ENCODE measurements at places on chromosomes 4 and X.
A peak's percentile ranks its signal among the peaks of the same experiment; 100 is the strongest.

- DNase-seq: no peak
Observed at GRCh38 chr4:118850488-118851173, 14.7 kb upstream of the SEC24D start.

- DNase-seq: peak; percentile 48
Observed at GRCh38 chr4:123587983-123588494, 191.4 kb downstream of the SPRY1 start.

DNA sequence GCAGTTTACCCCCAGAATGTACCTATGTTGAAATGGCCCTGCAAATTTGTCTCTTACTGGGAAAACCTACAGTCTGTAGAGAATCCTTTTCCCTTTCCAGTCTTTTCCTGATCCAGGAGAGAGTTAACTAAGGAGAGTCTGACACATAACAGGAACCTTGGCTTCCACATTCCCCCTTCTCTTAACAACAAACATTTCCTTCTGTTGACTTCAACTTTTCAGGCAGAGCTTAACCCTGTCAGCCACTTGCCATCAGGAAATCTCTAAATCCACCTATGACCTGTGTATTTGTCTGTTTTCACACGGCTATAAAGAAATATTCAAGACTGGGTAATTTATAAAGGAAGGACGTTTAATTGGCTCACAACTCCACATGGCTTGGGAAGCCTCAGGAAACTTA, 45.6 kb upstream of the GPR78 start:
- DNase-seq: no peak

GRCh38 chrX:83516597-83516996, 8.5 kb downstream of the POU3F4 start:
- no peak for DNase-seq

- DNase-seq: no peak
Observed at GRCh38 chr4:1368421-1369090, 21.5 kb downstream of the UVSSA start.

GRCh38 chr4:89258506-89258905, 49.1 kb downstream of the GPRIN3 start:
- DNase-seq: no peak

GRCh38 chr4:138775890-138776289, 239.7 kb upstream of the NOCT start:
- DNase-seq: no peak

DNA sequence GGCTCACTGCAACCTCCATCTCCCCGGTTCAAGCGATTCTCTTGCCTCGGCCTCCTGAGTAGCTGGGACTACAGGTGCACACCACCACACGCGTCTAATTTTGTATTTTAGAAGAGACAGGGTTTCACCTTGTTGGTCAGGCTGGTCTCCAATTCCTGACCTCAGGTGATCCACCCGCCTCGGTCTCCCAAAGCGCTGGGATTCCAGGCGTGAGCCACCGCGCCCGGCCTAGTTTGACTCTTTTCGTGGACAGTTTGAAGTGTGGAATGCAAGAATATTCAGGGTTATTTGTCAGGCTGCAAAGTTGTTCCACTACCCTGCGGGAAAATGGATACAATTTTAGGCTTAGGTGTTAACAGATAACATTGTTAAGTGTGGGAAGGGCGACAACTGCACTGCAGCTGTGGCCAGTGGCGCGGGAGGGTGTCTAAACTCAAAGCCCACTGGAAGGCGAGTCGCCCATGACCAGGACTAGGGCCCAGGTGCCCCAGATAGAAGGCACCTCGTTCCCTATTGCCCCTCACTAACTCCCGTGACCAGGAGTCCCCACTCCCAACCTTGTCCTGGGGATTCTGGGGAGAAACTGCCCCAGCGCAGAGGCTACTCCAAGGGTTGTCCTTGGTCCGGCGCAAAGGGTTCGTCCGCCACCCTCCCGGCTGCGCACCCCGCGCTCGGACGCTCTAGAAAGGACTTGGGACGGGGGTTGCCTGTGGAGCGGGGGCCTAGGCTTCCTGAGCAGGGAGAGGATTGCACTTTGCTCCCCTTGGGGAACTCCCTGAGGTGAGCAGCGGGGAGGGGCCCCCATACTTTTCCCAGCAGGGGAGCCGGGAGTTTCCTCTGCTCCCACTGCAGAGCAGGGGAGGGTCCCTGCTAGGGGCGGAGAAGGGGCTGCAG, 1.1 kb upstream of the CD99 start:
- no peak for DNase-seq

GRCh38 chr4:1382776-1383727, 23.2 kb downstream of the NKX1-1 start:
- DNase-seq: no peak

DNA sequence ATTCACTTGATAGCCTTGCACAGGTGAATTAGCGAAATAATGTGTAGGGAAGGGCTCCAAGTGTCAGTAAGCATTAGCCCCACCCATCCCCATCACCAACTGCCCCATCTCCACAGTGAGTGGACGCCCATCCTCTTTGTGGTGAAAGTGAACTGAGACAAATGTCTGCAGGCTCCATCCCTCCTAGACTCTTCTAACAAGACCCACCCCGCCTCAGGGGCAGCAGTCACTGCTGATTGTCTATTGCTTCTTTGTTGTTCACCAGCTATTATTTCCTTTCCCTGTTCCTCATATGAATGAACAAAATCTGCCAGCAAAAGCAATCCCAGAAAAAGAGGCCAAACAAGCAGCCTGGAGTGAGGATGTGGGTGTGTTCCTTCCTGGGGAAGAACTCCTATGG, 96.4 kb downstream of the LDB2 start:
- no peak for DNase-seq

DNA sequence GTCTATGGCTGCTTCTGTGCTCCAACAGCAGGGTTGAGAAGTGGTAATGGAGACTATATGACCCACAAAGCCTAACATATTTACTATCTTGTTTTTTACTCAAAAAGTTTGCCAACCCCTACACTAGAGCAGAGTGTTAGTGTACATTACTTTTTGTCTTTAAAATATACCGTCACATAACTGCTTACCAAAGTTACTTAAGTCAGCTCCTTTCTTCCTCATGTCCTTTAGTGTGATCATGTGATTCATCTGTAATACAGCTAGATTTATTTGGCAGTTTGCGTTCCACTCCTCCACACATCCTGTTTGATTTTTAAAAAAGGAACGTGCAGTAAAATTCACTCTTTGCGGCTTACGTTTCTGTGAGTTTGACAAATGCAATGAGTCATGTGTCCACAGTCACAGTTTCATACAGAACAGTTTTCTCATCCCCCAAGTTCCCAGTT, 162.4 kb upstream of the GPRIN3 start:
- peak; percentile 79 for DNase-seq

DNA sequence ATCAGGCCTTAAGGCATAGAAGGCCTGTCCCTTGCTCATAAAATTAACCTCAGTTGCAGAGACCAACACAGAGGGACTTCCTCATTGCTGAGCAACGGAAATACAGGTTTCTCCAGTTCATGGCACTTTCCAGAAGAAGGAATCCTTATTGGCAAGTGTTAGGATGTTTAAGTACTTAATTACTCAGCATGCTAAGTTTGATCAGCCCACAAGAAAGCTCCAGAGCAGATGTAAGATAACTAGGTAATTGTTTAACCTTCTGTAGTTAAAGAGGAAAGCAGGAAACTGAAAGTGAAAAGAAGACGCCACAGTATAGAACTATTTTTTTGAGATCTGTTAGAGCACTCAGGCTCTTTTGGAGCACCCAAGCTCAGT, 33.5 kb downstream of the SMS start:
- no peak for DNase-seq

DNA sequence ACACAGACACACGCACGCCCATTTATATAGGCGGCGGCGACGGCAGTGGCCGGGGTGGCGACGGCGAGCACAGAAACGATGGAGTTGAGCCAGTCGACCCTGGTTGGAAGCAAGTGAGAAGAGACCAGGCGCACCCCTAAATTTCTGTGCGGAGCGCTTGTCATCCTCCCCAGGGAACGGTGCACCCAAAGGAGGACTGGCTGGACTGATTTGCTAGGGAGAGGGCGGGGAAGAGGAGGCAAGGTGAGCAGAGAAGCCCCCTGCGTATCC, 302 bp downstream of the NHS start:
- DNase-seq: no peak

- DNase-seq: no peak
Observed at GRCh38 chr4:58064653-58065052, 954.5 kb upstream of the IGFBP7 start.

DNA sequence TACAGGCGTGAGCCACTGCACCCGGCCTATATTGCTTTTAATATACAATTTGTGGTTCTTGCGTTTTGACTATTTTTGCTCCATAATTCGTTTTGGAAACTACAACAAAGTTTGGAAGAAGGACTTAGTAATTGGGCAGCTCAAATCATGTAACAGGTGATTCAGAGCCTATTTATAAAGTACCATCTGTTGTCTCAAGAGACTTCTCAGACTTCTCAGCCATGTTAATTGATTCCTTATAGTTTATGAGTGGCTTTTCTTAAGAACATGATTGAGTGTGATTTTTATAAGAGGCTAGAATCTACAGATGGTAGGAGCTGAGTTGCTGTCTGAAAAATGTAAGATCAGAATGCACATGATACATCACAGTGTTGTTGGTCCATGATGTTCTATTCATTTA, 240.2 kb downstream of the ADGRL3 start:
- DNase-seq: no peak

DNA sequence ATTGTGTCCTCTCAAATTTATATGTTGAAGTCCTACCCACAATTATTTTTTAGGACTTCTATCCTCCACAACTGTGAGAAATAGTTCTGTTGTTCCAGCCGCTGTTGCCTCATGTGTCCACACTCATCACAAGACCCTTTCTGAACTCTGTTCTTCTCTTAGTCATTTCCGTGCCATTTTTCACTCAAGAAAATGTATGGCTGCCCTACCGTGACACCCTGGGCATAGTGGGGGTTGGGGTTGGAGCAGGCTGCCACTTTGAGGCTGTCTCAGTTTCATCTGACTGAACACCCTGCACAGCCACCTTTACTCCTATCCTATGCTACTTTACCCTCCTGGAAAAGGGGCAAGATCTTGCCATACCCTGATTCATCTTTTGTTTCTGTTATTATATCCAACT, 319.1 kb downstream of the TENM3 start:
- DNase-seq: no peak

GRCh38 chr4:3729188-3729881, 36.9 kb upstream of the ADRA2C start:
- peak; percentile 28 for DNase-seq

DNA sequence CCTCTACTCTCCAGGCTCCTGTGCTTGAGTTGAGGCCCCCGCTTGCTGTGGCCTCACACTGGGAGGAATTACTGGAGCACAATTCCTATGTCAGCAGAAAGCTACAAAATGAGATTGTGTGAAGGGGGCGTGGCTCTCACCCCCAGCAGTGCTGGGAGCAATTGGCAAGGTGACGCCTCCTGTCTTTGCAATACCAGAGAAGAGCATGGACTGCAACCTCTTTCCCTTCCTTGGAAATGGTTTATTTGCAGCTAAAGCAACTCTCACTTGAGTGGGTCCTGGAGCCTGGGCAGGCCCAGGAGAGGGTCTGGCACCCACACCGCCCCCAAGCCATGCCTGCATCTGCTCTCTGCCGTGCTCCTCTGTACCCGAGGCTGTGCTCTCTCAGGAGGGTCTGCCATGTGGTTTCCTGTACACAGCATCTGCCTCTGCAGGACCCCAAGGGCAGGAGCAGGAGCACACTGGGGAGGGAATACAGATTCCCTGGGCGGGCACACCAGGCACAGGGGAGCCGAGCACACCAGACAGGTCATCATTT, 32.9 kb upstream of the HGFAC start:
- no peak for DNase-seq

DNA sequence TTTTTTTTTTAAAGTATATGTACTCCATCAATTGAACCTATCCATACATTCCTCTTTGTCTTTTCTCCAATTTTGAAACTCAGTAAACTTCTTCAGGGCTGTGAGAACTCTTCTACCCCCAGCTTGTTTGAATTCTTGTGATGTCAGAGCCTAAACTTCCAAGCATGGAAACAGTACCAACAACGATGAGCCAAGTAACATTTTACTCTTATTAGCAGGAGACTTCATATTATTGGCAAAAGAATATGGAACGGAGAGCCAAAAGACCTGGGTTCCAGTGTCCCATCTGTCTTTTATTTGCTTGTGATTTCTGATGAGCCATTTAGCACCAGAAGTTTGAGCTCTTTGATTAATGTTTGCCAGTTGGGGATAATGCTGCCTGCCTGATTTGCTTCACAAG, 5.3 kb downstream of the DIAPH2 start:
- DNase-seq: no peak

DNA sequence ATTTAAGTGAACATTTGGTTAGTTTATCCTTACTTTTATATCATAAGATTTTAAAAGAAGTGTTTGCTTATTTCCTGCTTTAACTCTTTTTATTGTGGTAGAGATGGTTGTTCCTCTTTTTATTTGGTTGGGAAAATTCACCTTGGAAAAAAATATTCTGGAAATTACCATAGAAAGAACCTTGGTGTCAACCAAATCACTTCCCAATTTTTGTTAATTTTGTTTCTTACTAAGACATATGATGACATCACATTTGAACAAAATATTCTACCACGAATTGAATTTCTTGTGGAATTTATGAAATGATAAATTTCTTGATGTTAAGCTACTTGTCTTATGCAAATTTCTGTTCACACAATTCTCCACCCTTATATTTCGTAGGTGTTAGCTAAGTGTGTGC, 33.7 kb downstream of the LAMTOR3 start:
- no peak for DNase-seq

DNA sequence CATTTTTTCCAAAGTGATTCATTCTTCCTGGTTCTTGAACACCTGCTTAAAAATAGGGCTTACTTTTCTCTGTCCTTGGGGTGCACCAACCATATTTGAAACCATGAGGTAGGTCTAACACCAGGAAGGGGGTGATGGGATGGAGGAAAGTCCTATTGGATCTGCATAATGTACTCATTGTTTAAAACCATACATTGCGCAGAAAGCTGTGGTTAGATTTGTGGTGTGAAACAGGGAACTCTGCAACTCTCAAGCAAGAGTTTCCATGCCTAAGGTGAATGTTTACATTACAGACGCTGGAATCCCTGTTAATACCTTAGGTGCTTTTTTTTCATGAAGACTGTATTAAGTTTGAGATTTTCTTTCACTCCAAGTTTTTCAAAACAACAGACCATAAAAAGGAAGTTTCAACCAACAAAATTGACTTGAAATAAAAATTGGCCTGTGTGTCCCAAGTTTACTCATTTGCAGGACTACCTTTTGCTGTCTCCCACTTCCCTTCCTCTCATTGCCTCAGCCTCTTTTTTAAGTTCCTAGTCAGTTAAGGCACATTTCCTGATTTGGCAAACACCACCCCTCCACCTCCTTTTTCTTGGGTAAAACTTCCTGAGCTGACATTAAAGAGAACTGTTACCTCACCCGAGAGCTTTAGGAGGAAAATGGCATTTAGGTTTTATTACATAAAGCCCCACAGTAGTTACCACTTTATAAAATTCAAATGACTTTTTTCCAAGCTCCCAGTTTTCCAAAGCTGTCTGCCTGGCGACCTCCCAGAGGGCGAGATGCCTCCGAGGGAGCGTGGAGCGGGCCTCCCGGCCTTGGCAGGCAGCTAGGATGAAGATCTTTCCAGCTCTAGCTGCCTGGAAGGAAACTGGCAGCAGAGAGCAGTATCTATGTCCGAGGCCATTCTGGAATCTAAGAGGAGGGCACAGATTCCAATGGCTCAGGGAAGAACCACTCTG, 47.9 kb upstream of the RBPJ start:
- DNase-seq: no peak

GRCh38 chrX:22171287-22172060, 101.2 kb upstream of the CBLL2 start:
- DNase-seq: no peak
